Hepatic stellate cell (primary cell): ENCODE measurements at places on chromosomes 12 and 14.

DNA sequence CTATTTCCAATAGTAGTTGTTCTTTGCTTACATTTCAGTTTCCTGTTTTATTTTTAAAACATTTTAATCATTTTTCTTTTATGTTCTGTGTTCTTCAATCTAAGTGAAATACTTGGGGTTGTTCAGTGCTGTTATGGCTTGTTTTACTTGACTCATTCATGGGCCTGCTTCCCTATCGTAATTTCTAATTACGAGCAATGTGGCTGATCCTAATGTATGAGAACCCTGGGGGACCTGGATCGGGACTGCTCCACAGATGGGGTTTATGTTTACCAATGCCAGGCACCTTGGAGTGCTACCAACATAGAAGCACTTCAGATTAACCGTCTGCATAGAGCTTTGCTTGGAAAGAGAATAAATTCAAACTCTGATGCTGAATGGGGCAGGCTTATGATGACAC, 29.8 kb downstream of the TECPR2 start:
- DNase-seq = no peak

- no peak for DNase-seq
Observed at GRCh38 chr12:15534322-15534721, 212.0 kb downstream of the PTPRO start.

DNA sequence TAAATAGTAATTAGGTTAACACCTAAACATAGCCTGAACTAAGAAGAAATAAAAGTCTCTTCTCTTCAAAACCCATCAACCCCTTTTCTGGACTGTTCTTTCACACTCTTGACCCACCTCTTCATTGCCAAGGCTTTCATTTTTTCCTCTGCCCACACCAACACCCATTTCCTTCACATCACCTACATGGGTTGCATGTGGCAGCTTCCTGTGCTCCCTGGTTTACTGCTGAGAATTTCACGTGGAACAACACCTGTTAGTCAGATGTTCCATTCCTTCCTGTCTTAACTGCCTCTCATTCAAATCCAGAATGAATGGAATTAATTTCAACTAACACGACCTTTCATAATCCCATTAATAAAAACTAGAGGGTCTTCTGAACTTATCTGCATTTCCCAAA, 157.3 kb downstream of the BCAT1 start:
- no peak for DNase-seq

GRCh38 chr14:26773906-26774593, 176.2 kb upstream of the NOVA1 start:
- no peak for DNase-seq

DNA sequence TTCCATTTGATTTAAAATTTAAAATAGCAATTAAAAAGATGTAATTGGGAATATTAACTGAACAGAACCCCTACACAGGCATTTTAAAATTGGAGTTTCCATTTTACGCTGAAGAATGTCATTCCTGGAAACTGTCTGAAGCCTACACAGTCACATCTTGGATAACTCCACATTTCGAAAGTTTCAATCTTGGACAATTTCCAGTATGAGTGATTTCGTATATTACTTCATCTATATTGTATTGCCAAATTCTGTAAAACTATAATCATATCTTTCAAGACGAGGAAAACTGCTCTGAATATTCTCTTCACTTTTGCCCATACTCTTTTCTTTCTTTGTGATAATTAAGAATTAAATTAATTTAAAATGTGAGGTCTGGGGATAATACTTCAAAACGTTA, 194.2 kb upstream of the ABCD2 start:
- no peak for DNase-seq

- DNase-seq = no peak
Observed at GRCh38 chr14:83594874-83595273, 1935.1 kb upstream of the FLRT2 start.

DNA sequence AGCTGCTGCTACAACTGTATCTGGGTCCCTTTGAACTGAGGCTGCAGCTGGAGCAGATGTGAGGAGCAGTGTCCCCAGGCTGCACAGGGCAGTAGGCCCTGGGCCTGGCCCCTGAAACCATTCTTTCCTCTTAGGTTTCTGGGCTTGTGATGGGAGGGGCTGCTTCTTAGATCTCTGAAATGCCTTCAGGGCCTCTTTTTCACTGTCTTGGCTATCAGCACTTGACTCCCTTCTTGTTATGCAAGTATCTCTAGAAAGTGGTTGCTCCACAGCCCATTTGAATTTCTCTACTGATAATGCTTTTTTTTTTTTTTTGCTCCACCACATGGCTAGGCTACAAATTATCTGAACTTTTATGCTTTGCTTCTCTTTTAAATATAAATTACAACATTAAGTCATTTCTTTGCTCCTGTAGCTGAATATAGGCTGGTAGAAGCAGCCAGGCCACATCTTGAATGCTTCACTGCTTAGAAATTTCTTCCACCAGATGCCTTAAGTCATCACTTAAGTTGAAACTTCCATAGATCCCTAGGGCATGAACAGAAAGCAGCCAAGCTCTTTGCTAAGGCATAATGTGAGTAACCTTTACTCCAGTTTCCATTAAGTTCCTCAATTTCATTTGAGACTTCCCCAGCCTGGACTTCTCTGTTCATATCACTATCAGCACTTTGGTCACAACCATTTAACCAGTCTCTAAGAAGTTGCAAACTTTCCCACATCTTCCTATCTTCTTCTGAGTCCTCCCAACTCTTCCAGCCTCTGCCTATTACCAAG, 41.1 kb downstream of the ACSM4 start:
- DNase-seq = no peak
